ENCODE measurements at places on chromosomes 6 and 20.

GRCh38 chr6:125974214-125974866, 12.0 kb upstream of the TRMT11 start:
- DNase-seq = peak; percentile 76

DNA sequence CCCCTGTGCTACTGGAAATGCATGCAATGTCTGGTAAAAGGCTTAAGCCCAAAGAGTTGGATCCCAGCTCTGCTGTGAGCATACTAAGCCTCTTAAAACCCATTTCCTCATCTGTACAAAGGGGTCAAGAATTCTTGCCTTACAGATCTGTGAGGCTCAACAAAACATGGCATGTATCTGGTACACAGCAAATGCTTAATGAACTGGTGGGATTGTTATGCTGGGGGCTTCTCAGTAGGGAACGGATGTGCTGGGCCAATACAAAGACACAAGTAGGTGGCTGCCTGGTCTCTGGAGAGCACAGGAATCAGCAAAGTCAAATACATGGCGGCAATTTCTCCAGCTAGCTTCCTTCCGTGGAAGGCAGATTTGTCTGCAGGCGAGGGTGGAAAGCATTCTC, 62.3 kb downstream of the LAMP5 start:
- DNase-seq = no peak

DNA sequence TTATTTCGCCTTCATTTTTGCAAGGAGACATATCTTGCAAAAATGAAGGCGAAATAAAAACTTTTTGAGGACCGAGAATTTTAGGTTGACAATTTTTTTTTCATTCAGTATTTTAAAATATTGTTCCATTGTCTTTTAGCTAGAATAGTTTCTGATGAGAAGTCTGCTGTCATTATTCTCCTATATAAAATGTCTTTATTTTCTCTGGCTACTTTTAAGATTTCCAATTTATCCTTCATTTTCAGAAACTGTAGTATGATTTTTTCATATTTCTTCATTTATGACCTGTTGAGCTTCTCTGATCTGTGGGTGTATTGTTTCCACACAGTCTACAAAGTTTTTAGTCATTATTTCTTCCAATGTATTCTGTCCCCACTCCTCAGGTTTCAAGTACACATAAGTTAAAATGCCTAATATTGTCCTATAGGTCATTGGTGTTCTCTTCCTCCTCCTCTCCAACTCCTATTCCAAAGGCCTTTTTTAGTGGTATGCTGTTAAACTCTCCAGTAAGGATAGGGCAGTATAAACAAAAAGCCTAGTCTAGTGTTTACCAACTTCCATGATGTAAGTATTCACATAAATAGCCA, 15.7 kb downstream of the AHI1 start:
- no peak for DNase-seq

GRCh38 chr6:38039502-38039901, 220.0 kb downstream of the ZFAND3 start:
- no peak for DNase-seq

DNA sequence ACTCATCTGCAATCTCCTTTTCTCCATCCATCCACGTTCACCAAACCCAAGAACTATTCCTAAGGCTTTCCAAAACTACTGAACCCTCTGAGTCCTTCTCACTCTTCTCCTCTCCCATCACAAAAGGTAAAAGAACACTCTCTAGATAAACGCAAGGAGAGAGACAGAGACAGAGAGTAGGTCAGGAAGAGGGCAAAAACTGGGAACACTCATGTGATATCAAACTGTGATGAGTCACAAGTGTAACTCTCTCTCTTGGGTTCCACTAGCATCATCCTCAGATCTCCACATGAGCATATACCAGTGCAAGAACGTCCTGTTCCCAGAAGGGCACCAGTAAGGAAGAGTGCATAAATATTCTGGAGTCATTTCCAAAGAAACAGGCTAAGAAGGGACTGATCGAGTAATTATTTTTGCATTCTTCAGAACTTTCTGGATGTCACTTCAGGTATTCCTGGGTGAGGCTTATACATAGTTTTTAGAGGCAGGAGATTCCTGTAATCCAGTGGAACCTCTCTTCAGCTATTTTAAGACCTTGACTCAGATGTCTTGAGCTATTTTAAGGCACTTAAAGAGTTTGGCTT, 47.3 kb upstream of the STXBP5 start:
- no peak for DNase-seq

DNA sequence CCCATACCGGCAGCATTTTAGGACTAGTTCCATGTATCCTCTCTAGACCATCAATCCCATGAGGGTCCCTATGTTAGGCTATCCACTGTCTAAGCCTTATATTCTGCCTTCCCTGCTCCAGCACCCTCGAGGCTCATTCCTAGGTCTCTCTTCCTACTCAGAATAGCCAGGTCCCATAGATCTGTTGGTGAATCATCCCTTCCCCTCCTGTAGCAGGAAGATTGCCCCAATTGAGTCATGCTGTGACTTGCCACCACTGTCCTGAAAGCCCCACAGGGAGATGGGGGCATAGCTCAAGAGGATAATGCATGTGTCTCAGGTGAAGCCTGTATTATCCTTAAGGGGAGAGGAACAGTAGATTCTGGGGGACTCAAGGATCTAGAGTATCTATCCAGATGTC, 143.1 kb upstream of the MOCS1 start:
- DNase-seq = no peak

DNA sequence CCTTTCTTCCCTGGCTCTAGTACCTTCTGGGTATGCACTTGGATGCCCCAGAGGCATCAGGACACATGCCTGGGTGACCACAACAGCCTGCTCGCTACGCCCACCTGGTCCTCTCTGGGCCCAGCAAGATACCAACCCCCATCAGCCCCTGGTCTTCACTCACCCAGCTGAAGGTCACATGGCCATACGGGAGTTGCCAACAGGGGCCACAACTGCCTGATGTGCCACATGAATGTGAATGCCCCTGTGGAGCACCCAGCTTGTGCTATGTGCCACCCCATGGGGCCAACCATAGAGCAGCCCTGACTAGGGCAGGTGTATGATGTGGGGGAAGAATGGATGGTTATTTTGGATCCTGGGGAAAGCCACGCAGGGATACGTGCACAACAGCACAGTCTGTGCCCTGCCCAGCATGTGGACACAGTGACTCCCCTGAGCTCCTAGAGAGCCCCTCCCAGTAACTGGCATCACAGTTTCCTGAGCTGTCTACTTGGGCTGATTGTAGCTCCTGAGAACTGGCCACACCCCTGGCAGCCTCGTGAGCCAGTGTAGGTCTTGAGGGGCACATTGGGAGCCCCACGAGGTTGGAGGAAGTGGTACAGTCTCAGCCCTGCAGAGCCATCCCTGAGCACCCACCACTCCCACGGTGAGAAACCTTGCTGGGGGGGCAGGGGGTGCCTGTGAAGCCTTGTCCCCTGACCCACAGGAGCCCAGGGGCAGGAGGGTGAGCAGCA, 10.5 kb upstream of the PCMTD2 start:
- no peak for DNase-seq

DNA sequence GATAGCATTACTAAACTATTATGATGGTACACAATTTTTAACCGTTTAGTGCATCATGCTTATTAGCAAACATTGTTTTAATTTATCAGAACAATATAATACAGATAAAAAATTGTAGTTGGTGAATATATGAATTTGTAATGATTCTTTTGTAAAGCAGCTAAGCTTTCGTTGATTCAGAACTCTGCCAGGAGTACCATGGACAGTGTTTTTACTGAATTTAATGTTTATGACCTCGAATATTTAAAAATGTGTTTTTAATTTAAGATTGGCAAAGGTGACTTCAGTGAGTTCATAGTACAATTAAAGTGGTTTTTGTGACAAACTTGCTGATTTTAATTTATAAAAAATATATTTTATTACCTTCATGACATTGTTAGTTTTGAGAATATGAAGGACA, 10.0 kb downstream of the AFDN start:
- no peak for DNase-seq

GRCh38 chr6:156029286-156029985, 573.8 kb upstream of the NOX3 start:
- no peak for DNase-seq

DNA sequence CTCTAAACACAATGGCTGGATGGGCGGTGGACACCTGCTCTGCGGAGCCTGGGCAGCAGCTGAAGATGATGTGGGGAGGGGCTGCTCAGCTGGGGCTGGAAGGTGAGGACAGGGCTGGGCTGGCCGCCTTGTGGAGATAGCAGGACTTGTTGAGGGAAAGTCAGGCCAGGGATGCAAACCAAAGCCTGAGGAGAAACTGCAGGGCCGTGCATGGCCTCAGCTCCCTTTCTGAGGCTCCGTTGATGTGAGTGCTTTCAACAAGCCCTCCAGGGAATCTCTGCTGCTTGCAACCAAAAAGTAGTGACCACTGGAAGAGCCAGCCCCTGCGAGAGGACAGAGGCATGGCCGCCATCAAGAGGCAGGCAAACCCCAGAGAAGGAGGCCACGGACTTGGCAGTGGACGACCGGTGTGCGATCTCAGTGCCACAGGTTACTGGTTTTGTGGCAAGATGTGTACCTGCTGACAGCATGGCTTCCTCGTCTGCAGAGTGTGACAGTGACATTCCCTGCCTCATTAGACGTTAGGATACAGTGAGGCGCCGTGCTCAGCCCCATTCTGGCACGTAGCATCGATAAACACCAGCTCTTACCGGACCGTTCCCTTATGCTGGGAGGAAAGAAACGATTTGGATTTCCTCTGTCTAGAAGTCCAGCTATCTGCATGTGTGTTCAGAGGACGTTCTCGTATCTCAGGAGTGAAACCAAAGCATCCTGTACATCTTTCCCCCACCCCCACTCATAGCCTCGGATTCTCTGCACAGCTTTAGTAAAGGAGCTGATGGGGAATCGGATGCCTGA, 37.9 kb downstream of the ERMARD start:
- no peak for DNase-seq

DNA sequence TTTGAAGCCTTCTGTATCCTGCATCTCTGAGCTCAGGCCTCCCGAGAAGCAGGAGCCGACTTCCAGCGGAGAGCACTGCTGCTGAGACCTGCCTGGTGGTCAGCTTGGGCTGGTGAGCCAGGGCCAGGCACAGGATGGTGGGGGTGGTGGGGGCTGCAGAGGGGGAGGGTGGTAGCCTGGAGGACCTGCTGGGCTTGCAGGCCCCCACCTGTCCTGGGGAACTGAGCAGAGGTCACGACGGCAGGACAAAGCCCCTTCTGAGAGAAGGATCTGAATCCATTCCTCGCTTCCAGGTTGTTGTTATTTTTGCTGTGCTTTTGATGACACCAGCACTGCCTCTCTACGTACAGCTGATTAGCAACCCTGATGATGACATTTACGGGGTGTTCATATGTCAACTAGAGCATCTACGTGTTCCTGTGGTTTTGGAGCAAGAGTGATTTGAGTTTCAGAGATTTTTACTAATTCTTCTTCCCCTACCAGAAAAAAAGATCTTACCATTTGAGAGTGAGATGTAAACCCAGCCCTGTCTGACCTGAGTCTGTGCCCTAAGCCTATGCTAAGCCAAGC, 35.7 kb upstream of the CD93 start:
- DNase-seq = no peak

DNA sequence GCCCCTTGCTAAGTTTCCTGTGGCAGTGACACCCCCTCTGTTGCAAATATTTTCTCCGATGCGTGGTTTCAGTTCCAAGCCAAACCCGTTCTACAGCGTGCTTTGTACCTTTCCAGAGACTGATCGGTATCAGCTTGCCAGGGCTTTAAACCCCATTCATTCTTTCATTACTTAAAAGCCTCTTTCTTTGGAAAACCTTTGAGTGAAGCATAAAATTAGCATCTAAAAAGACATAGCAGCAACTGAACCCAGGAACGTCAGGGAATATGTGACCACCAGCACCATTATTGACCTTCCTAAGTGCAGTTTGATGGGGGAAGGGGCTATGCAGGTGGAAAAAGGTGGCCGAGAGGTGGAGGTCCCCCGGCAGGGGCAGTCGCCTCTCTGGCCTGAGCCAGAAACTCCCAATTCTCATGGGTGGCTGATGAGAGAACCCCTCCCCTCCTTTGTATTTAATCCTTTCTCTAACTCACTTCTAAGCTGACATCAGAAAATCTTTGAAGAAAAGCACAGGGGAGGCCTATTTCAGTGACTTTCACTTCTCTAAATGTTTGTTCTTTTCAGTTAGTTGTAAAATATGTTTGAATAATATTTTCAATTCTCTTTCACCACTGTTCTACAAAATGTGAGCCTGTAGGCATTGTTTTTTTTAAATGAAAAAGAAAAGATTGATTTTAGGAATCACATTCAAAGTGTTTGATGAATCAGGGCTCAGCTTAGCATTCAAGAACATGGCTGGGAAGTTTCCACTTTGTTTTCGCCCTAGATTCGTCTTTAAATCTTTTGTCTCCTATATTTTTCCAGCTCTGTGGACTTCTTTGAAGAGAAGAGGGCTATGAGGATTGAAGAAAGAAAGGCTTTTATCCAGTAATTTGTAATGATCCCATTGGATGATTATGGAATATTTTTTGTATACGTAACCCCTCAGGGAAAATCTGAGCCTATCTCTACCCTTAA, 89.2 kb downstream of the RSPH3 start:
- DNase-seq = peak; percentile 73

DNA sequence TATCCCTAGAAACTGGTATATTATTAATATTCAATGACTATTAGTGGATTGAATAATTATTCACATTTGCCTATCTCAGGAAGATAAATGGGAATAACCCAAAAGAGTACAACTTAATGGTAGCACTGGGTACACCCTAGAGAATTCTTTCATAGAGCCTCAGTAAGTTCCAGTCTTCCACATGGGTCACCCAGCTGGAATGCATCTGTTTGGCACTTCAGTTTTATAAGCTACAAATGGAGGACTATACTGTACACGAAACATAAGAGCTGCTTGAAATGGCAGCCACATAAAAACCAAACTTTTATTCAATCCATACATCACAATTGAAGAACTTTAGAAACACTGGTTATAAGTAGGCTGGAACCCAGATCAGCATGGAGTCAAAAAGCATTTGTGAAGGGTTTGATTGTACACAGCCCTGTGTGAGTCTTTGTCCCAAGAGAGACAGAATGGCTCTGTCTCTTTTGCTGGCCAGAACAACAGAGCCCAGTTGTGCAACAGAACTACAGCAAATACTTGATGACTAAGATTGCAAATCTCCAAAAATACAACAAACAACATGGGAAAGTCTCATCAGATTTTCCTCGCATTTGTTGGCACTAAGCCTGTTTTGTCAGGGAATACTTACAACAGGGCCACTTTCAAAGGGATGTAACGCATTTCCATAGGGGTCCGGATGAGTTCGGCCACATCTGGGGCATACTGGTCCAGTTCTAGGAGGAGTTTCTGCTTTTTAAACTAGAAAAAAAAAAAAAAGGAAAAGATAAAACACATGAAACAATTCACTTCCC, 39.5 kb downstream of the PIGU start:
- DNase-seq = no peak

- DNase-seq = no peak
Measured at GRCh38 chr6:146693342-146693741, 94.6 kb downstream of the ADGB start.

DNA sequence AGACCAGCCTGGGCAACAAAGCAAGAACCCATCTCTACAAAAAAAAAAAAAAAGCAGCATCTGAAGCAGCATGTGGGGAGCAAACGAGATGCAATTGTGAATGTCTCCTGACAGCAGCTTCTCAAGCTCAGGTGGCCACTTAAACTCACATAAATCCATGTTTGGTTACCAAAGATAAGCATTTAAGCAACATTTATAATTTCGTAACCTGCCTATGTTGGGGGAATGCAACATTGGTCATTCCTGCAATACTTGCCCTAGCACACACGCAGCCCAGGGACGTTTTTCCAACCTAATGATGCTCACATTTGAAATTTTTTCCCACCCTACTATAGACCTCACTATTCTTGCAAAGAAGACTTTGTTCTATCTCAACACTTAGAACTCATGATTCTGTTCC, 113.3 kb downstream of the ZFP64 start:
- DNase-seq = no peak

All from brain (organoid and tissue), 16 donors.